ENCODE measurements at places on chromosomes 2 and 18.

DNA sequence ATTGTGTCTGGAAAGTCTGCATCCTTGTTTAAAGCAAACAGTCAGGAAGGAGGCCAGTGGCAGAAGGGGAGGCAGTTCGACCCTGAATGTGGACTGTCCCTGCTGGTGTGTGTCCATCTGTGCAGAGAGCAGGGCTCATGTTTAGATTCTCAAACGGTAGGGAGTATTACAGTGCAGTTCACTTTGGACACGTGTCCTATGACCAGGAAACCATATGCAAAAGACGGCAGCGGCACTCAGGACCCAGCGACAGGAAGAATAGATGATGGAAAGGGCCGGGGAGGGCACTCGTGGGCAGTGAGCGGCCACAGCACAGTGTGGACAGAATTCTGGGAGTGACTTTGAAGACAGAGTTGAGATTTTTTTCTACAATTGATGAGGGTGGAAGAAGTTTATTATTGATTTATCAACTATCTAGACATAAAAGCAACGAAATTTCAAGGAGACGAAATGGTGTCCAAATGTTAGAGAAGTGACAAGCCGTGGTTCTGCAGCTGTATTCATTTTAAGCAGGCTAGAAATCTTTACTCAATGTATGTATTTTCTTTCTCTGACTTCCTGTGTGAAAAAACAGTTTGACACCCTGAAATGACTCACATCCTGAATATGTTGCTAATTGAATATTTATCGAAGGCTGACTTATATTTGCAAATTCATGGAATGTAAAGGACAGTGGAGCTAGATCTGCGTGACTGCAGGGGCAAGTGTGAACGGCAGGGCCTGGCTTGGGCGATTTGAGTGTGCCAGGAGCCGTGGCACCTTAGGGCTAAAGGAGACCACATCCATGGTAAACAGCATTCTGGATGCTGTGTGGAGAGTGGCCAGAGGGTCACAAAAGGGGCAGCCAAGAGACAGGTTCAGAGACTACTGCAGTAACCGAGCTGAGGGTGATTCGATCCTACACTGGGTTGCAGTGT, 214.2 kb downstream of the PTGR3 start:
- no peak for DNase-seq

DNA sequence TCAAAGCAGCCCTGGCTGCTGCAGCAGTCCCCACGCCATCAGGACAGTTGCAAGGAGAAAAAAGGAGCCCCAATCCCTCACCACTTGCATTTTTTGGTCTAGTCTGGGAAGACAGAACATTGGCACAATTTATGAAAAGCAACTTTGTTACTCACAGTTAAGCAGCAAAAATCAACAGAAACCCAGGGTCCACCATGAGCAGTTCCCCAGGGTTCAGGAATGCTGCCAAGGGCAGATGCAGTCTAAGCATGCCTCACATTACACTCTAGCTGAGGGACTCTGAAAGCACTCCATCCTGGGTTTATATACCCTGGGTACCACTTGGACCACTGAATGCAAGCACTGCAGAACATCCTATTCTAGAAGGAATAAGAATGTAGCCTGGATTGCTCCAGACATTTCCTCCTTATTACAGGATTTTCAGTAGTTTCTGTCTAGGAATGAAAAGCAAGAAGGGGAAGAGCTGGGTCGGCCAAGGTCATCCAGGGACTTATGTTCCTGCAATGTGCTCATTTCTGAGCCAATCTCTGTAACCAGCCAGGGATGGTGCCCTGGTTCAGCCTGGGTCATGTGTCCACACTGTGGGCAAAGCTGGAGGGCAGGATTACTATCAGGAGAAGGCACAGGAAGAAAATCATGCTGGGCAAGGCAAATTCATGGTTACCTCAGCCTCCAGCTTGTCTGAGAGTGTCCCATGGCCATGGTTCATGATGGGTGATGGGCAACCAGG, 19.5 kb upstream of the TMEM163 start:
- DNase-seq, result no peak

DNA sequence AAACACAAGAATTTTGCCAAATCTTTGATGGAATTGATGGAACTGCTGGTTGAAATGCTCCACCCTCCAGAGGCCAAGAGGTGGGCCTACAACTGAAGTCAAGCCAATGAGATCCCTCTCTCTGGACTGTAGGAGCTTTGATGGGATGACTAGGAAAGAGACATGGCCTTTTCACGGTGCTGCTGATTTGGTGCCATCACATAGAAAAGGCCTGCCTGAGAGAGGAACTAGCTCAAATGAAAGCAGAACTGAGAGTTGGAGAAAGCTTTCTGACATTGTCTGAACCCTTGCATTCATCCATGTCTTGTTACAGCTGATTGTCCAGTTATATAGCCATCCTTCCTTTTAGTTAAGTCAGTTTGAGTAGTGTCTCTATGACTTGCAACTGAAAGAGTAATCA, 283.8 kb upstream of the LYPD1 start:
- DNase-seq, result no peak

- no peak for DNase-seq
These were observed 398.7 kb downstream of the DSEL start for GRCh38 chr18:67117804-67118203.

- no peak for DNase-seq
These were observed 12.2 kb upstream of the IL1A start for GRCh38 chr2:112796486-112796885.

DNA sequence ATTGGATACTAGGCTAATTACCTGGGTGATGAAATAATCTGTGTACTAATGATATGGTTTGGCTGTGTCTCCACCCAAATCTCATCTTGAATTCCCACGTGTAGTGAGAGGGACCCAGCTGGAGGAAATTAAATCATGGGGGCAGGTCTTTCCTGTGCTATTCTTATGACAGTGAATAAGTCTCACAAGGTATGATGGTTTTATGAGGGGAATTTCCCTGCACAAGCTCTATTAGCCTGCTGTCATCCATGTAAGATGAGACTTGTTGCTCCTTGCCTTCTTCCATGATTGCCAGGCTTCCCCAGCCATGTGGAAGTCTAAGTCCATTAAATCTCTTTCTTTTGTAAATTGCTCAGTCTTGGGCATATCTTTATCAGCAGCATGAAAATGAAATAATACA, 394.1 kb upstream of the SYT4 start:
- no peak for DNase-seq

DNA sequence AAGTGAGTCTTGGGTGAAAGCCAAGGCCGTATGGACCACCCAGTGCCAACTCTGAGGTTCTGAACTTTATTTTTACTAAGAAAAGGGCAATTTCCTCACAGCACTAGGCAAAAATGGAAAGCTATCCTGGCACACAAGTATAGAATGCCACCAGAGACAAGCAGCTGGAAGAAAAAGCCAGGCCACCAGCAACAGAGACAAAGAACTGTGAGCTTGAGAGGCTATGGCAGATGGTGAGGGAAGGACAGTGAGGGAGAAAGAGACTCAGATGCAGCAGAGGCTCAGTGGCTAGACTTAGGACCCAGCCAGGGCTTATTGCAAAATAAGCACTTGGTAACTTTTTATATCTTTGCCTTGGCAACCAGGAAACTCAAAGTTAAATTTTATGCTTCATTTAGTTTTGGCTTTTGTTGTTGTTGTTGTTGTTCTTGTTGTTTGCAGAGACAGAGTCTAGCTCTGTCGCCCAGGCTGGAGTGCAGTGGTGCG, 78.0 kb upstream of the BZW1 start:
- DNase-seq, result no peak

GRCh38 chr2:21519821-21520220, 396.1 kb downstream of the TDRD15 start:
- no peak for DNase-seq

DNA sequence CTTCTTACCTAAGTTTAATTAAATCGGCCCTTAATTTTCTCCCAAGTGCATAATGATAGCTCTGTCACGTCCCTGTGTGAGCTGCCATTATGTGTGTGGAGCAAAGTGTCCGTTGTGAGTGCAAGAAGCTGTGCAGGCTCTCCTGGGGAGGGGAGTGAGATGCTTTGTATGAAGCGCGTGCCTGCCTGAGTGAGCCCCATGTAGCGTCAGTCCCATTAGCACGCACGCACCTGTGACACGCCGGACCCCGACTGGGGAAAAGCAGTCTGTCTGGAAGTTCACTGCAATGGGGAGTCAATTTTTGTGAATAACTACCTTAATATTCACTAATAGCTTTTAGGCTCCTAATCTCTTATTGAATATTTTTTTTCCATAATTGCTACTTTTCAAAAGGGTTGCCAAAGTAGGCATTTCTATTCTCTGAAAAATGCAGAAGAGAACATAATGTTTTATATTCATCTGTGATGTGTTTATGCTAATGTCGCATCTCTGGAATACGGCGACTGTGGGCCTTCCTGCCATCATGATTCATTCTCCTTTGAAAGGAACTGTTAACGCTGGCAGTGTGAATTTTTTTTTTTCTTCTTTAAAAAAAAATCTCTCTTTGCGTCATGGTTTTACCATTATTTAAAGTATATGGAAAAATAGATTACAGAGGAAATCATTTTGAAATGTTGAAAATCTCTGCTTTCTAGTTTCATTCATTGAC, 157.7 kb downstream of the COL4A4 start:
- DNase-seq, result no peak

DNA sequence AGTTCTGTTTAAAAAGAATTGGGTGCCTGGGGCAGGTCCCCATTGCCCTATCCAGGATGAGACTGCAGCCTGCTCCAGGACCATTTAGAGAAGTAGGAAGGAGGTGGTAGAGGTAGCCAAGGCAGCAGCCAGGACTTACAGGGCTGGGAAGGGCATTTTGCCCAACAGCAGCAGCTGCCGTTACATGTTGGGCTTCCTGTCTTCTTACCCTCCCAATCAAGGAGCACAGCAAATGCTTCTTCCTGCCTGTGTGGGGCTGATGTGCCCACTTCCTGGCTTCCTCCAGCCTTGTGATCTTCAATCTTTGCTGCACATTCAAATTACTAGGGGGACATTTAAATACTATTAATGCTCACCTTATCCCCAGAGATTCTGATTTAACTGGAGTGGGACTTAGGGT, 112.0 kb downstream of the QPCT start:
- DNase-seq, result no peak

GRCh38 chr18:74438091-74438490, 19.0 kb downstream of the DIPK1C start:
- DNase-seq, result no peak

- DNase-seq, result no peak
These were observed 506.9 kb downstream of the SATB2 start for GRCh38 chr2:198950803-198951202.

DNA sequence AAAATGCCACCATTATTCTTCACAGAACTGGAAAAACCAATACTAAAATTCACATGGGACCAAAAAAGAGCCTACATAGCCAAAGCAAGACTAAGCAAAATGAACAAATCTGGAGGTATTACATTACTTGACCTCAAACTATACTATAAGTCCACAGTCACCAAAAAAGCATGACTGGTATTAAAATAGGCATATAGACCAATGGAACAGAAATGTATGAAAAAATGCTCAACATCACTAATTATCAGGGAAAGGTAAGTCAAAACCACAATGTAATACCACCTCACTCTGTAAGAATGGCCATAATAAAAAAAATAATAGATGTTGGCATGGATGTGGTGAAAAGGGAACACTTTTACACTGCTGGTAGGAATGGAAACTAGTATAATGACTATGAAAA, 158.6 kb downstream of the CDH2 start:
- DNase-seq, result no peak

DNA sequence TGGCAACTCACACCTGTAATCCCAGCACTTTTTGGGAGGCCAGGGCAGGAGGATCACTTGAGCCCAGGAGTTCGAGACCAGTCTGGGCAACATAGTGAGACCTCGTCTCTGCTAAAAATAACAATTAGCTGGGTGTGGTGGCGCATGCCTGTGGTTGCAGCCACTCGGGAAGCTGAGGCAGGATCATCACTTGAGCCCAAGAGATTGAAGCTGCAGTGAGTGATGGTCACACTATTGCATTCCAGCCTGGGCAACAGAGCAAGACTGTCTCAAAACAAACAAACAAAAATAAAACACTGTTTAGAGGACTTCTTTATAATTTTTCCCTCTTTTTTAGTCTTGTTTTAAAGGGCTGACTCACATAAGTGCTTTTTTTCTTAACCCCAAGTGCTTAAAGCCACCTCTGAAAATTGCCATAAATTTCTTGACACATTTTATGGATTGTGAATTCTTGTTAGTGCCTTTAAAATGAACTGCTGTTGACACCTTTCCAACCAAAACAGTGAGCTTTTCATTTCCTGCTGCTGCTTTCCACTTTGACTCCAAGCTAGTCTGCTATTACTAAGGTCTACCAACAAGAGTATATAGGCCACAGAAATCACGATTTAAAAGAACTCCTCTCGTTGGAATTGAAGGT, 41.7 kb downstream of the CYP20A1 start:
- DNase-seq, result no peak

Measured in pancreas (tissue), 10 donors.